Smooth muscle cell of the coronary artery (primary cell): ENCODE measurements at places on chromosomes 5 and 9. TPM values are rescaled to one million over a fixed set of nuclear protein-coding genes. Genes with fewer than 3 reads are reported as not detected.

Gene TUBB4B
- total RNA-seq: 117 and 143 TPM in 2 replicates

Gene SPAAR
- total RNA-seq: 0.12 and 0.68 TPM in 2 replicates

Gene SLC6A3
- total RNA-seq: not detected in 2 replicates

Gene DOLPP1
- 5.1 and 9.2 TPM in 2 replicates for total RNA-seq

Gene ORM2
- not detected in 2 replicates for total RNA-seq

Gene KIF4B
- not detected in 2 replicates for total RNA-seq

Gene GFPT2
- 57.2 and 64.9 TPM in 2 replicates for total RNA-seq

Gene SV2C
- total RNA-seq: not detected in 2 replicates

Gene GRXCR2
- not detected in 2 replicates for total RNA-seq
